ENCODE measurements at places on chromosomes 11 and 22.

DNA sequence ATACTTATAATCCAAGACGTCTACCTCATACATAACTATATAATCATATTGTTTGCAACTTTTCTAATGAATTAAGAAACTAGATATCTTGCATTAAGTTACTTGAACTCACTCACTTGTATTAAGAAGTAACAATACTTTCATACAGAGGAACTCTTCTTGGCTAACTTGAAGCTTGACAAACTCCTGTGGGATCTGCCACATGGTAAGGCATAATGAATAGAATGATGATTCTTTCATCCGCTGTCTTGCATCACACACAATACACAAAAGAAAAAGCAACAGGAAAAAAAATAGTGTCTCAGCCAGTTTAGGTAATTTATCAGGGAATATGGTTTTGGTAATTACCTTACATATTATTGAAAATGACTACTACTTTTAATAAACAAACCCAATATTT is 79.8 kb downstream of the PGR start:
- DNase-seq, result no peak

GRCh38 chr11:78424334-78425270 is 7.0 kb upstream of the GAB2 start:
- no peak for DNase-seq

GRCh38 chr11:67996622-67997474 is 7.0 kb downstream of the UNC93B1 start:
- peak; percentile 11 for DNase-seq

DNA sequence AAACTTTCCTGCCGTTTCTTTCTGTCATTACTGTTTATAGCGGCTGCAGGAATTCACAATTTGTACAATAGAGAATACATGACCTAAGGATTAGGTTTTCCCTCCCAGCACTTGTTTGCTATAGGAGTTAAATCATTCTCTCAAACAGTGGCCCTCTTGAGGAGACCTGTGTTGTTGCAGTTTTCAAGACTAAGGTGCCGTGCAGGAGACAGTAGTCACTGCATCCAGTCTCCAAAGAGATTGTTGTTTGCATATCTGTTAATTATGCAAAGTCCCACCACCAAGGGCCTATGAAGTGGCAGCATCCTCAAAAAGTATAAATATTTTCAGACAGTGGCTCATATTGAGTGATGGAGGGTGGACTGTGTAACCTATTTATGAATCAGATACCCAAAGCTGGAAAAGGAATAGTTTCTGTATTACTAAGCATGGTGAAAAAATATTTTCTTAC is 2.3 kb downstream of the PRSS23 start:
- DNase-seq, result no peak

DNA sequence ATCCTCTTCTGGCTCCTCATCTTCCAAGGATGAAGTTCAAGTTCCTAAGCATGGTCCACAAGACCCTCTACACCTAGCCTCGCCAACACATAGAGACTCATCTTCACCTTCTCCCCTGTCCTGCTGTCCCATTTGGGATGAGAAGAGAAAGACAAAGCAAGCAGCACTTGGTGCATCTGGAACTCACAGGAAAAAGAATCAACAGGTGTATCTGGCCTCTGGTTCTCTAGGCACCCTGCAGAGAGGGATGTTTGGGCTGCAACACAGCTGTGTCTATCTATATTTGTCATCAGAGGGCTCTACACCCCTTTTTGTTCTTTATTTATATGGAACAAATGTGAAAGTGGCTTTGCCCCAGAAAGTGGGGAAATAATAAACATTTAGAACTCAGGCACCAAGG is 82.1 kb upstream of the GALNT18 start:
- no peak for DNase-seq

GRCh38 chr11:57881647-57882046 is 120.0 kb downstream of the CTNND1 start:
- DNase-seq, result no peak

DNA sequence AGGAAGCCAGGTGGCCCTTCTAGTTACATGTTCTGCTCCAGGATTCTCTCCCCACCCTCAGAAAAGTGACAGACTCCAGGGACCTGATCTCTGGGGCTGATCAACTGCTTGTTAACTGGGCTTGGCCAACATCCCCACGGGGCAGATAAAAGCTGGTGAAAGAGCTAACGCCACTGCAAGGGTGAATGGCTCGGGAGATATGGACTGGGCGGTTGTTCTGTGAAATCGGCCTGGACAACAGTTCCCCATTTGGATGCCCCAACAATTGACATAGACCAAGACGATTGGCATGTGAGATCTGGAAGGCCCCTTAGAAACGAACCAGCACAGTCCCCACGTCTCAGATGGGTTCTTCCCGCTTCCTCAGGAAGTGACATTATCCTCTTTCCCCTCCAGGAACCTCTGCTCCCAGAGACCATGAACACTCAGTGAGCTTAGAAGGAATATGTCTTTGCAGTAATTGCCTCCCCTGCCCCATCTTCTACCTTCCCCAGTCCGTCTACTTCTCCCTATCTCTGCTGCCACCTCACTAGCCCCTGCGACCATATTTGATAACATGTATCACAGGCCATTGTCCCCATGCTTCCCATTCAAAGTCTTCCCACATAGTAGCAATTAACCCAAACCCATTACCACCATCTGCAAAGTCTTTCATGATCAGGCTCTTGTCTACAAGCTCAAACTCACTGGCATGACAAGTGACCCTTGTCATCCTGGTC is 5.6 kb upstream of the PRG2 start:
- DNase-seq, result no peak

DNA sequence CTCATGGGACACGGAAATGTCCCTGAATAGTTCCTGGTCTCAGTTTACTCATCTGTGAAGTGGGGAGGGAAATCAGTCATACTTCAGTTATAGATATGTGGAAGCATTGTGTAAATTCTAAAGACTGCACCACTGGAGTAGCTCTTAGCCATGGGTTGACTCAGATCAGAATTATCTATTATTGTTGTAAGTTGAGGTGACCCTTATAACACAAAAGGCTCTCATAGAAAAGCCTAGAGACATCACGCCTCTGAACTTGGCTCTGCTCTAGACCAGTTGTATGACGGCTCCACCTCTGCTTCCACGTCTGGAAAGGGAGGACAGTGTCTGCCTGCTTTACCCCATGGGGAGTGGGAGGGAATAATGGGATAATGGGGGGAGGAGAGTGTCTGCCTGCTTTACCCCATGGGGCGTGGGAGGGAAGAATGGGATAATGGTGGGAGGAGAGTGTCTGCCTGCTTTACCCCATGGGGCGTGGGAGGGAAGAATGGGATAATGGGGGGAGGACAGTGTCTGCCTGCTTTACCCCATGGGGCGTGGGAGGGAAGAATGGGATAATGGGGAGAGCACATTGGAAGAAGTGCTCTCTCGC is 98.2 kb downstream of the AMOTL1 start:
- no peak for DNase-seq

GRCh38 chr11:62560566-62561103 is 13.1 kb downstream of the EEF1G start:
- peak; percentile 51 for DNase-seq

DNA sequence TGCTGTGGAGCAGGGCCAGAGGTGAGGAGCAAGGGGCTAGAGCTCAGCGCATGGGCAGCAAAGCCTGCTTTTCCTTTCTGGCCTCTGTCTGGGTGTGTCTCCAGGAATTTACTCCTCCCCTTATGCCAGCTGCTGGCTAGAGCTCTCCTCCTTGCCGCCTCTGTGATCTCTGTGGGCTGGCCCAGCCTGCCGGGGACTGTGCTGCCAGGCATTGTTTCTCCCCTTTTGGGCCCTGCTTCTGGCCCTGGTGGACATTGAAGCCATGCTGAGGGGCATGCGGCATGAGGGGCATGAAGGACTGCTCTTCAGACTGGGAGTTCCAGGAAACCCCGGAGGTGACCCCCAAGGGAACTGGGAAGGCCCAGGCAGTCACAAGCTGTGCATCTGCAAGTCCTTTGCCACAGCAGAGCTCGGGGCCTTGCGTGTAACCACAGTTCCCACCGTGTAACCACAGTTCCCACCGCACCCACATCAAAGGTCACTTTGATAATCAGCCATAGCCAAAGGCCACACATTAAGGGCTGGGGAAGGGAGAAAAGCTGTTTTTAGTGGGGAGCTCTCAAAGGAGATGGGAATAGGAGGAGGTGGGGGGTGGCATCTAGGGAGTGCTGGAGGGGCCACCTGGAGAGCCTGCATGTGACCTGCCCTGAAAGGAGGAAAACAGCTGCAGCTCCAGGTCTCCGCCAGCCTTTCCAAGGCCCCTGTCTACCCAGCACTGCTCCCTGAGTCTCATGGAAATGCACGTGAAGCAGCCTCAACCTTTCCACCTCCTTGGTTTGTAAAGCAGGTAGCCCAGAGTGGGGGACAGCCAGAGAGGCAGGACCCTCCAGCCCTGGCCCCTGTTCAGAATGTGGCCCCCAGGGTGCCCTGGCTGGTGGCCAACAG is 62.3 kb downstream of the PPFIBP2 start:
- no peak for DNase-seq

DNA sequence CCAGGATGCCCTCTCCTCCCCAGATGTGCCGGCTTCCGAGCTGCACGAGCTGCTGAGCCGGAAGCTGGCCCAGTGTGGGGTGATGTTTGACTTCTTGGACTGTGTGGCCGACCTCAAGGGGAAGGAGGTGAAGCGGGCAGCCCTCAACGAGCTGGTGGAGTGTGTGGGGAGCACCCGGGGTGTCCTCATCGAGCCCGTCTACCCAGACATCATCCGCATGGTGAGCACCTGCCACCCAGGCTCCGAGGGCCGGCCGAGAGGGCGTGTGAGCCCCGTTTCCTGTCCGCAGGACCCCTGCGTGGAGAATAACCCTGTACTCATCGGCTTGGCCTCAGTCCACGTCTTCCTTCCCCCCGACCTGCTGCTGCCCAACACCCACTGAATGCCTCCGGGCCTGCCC is 2.2 kb downstream of the PPP2R5B start:
- DNase-seq, result no peak

- no peak for DNase-seq
Measured at GRCh38 chr22:24954114-24954463, 1.6 kb downstream of the KIAA1671 start.

DNA sequence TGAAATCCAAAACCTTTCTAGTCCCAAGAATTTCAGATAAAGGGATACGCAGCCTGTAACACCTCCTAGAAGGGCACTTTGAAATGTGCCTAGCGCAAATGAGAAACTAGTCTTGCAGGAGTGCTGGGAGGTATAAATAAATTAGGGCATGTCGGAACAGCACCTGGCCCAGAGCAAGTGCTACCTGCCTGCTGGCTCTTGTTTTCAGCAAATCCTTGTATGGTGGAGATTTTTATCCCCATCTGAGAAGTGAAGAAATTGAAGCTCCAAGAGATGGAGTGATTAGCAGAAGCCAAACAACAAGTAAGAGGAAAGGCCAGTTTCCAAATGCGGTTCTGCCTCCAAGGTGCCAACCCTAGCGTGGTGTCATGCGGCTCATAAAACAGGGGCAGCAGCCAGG is 36.7 kb upstream of the TFIP11 start:
- no peak for DNase-seq

GRCh38 chr11:57597461-57597915 is at the start of gene SERPING1:
Gene SERPING1 (plus strand): TSS chr11:57597685. CDS start chr11:57598271, 586 bp downstream.
- no peak for DNase-seq

GRCh38 chr11:96114178-96115064 is 190.5 kb upstream of the MTMR2 start:
- DNase-seq, result no peak

- DNase-seq, result no peak
Measured at GRCh38 chr11:111524056-111524455, 9.5 kb downstream of the HOATZ start.

- no peak for DNase-seq
Measured at GRCh38 chr11:26571861-26572654, at the start of gene MUC15. Gene MUC15 (minus strand): TSS chr11:26572263. CDS start chr11:26567094, 5,169 bp downstream.

DNA sequence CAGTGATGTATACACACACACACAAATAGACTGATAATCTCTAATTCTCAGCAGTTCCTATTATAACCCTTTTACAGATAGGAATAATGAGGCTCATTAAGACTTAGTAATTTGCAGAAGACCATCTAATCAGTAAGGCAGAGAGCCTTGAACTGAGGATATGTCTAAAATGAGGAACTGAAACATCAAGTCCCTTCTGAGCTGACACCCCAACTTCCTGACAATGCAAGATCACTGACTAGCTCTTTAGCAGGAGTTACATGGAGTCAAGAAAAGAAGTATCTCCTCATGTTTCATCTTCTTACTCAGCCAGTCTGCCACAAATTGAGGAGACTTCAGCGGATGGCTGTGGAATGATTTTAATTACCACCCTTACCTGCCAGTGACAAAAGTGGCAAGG is 193.0 kb downstream of the MSANTD4 start:
- DNase-seq, result no peak

- no peak for DNase-seq
Measured at GRCh38 chr22:34797826-34798225, 268.1 kb upstream of the ISX start.

- no peak for DNase-seq
Measured at GRCh38 chr11:126319374-126319740, 15.5 kb downstream of the DCPS start.

GRCh38 chr11:61079416-61080150 is 22.7 kb upstream of the CD5 start:
- DNase-seq, result no peak

GRCh38 chr11:108803776-108804175 is 138.9 kb downstream of the DDX10 start:
- no peak for DNase-seq

DNA sequence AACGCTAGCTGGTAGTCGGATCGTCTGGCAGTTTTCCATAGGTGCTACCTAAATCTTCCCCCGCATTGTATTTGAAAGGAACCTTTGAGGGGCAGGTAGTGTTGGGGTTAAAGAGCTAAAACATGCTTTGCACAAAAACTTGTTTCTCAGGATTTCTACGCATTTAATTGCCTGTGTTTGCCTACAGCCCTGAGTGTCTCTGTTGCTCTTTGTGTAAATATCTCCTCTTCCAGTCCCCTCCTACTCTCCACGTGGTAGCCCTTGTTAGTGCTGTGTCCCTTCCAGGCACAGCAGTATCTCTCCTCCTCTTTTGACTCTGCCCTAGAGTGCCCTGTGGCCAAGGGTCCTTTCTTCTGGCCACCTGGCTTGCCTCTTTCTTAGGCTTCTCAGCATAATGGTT is 81.7 kb downstream of the BARX2 start:
- DNase-seq, result no peak

DNA sequence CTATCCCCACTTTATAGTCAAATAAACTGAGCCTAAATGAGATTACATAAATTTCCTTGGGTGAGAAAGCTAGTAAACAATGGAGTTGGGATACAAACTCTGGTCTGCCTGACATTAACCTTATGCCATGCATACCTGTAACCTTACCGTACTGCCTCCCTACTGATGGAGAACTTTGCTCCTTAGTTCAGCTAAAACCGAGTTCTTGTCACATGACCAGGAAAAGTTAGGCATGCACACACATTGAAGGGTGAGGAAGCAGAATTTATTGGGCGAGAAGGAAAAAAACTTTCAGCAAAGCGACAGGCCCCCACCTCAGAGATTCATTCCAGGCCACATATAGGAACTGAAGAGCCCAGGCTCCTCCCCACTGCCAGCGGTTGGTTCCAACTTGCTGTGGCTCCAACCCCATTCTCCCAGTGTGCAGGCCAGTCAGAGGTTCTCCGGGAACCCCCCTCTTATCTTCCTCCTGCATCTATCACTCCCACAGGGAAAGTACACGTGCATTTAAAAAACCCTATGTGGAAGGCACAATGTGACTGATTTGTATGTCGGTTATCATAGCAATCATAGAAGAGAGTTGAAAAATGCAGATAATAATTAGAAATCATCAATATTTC is 3.2 kb upstream of the PIWIL4 start:
- no peak for DNase-seq

All from activated naive CD4-positive, alpha-beta T cell (primary cell).